ENCODE measurements at places on chromosomes 7 and 10.

DNA sequence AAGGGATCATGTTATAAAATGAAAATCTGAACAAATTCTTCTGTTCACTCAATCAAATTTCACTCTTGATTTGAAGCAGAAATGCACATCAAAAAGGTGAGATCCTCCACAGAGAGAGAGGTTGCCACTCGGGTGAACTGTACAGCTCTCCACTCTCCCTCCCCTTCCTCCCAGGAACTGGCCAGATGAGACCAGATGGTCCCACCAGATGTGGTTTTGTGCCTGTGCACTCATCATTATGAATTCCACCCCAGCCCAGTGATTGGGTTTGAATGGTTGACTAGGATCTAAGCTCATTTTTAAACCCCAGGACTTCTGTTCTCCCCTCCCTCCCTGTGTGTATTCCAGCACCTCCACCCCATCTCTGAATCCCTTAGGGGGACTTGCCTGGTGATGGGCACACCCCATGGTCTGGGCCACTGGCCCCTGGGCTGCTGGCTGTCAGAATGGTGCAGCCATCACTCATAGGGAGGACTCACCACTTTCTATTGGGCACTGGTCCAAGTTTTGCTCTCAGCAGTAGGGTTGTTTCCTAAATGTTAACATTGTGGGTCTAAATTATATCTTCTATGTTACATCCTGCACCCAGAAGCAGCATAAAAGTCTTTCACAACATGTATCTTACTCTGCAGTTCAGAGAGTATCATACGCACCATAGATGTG lies 393.1 kb downstream of the TNS3 start:
- no peak for DNase-seq

GRCh38 chr10:96724621-96725020 lies 4.3 kb upstream of the PIK3AP1 start:
- no peak for DNase-seq

- DNase-seq, result no peak
Measured at GRCh38 chr10:47030191-47030703, 119.0 kb downstream of the PTPN20 start.

DNA sequence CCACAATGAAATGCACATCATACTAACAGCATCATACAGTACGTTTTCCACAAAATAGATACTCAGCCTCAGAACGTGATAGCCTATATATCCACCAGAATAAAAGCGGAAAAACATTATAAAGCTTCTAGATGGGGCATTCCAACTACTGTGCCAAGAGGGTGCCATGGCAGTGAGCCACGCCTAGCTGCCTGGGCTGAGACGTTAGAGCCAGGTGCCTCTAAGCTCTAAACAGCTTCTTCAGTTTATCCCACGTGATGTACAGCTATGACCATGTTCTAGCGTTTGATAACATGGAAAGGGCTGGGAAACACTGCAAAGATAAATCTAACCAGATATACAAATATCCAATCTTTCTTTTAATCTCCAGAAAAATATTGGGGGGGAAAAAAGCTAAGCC lies 17.8 kb downstream of the USP6NL start:
- DNase-seq, result no peak

GRCh38 chr7:85021101-85021704 lies 165.7 kb downstream of the SEMA3D start:
- peak; percentile 23 for DNase-seq

DNA sequence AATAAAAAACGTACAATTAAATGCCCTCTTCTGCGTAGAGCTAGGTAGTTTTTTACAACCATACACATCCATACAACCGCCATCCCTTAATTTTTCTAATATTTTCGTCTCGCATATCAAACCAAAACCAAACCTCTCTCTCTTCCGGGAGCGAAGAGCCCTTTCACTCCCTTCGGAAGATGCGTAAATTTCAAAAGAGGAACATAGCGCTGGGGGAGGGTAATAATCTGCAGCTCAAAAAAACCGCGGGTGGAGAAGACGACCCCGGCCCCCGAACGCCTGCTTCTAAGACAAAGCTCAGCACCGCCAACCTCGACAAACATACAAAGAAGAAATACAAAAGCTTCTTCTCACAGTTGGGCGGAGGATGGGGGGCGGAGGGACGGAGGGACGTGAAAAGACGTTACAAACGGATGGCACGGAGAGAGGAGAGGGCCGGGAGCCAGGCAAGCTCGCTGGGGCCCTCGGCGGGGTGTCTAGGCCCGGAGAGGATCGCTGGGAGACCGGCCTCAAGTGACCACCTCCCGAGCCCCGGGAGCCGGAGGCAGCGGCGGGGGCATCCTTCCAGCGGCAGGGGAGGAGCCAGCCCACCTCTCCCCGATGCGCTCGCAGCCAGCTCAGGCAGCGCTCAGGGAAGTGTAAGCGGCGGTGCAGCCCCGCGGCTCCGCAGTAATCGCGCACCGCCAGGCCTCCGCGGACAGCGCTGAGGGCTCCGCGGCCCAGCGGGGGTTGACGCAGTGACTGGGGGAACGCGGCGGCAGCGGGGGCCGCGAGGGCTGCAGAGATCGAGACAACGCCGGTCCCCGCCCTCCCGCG lies 851 bp downstream of the MKRN1 start:
- DNase-seq, result peak; percentile 40

DNA sequence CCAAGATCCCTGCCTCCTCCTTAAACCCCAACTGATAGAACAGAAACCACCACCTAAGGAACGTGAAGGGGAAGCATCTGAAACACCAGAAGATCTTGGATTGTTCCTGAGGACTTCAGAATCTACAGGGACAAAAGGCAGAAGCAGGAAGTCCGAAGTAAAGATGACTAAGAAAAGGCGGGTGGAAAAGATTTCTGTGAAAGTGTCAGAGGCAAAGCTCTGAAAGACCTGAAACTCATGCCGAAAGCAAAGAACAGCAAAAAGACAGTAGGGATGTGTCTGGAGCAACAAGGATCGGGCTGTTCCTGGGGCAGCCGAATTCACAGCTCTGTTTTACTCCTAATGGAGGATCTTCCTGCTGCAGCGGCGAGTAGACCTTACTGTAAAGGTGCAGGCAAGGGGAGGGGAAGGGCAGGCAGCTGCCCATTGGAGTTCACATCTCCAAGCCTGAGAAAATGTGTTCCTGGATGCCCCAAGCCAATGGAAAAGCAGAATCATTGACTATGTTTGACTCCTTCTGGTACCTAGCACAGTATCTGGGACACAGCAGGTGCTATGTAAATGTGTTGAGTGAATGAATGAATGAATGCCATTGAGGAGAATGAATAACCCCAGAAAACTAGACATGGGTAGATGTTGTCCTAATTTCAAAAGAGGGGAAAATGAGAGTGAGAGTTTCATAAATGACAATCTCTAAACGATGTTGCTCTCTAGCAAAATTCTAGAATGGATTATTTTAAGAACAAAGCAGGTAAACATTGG lies 40.4 kb downstream of the PDIA4 start:
- peak; percentile 47 for DNase-seq

DNA sequence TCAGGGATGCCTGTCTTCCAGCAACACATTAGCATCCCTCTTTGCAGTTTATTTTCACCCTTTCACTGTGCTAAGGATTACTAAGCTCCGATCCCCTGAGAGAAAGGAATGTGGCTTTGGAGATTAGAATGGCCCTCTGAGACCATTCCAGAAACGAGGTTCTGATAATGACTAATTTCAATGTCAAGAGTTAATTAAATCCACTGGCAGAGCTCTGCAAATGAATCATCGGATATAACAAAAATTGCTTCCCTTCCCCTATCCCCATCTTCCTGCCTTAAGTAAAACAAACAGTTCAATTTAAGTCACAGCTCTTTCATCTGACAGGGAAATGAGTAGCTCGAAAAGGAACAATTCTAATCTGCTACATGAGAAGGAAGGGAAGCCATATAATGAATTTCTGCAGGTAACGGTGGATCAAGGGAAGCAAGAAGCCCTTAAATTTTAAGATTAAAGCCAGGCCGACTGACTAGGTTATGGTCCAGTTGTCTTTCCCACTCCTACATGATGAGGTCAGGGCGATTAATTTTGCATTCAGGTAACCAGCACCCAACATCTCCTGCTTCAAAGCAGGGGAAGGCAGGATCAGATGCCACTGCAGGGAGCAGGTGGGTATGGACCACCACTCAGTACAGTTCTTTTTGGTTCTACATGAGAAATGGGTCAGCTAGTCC lies 50.5 kb downstream of the MALSU1 start:
- DNase-seq, result peak; percentile 17

- peak; percentile 81 for DNase-seq
Measured at GRCh38 chr7:101124376-101125056, 2.4 kb upstream of the SERPINE1 start.

- DNase-seq, result no peak
Measured at GRCh38 chr10:103635580-103635979, 142.1 kb downstream of the NEURL1 start.

GRCh38 chr10:68700197-68700596 lies 20.8 kb upstream of the CCAR1 start:
- DNase-seq, result no peak

- DNase-seq, result peak; percentile 99
Measured at GRCh38 chr10:69217119-69217754, 2.9 kb upstream of the HKDC1 start.

GRCh38 chr10:113326160-113327111 lies 226.4 kb upstream of the HABP2 start:
- peak; percentile 88 for DNase-seq

GRCh38 chr7:4166807-4167206 lies 515.3 kb upstream of the FOXK1 start:
- DNase-seq, result no peak

- no peak for DNase-seq
Measured at GRCh38 chr10:55233505-55233904, 432.5 kb upstream of the PCDH15 start.

DNA sequence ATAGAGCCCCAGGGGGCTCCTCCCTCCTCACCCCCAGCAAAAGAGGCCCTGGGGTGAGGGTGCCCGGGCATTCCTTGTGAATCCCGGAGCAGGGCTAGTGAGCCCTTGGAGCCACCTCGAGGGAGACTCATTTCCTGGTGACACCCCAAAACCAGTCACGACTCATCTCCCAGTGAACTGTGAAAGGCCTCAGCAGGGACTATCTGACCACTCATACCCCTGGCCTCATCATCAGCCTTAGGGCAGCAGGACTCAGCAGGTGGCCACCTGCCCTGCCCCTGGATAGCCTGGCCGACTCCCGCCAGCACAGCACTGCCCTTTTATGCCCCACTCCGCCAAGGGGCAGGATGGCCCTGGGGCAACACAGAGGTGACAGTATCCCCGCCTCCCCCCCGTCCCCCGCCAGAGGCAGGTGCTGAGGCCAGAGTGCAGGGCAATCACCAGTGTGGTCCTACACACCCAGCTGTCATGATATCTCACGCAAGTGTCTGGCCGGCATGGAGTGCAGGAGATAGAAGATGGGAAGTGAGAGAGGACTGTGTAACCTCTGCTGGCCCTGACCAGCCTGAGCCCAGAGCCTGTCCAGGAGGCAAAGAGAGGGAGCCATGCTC lies 3.2 kb downstream of the SNCG start:
- no peak for DNase-seq

GRCh38 chr10:124660404-124661125 lies 83.6 kb downstream of the FAM53B start:
- no peak for DNase-seq

Measured in kidney glomerular epithelial cell (primary cell).